NCI-H2107 (cell line): ENCODE measurements at places on chromosomes 4 and X.

DNA sequence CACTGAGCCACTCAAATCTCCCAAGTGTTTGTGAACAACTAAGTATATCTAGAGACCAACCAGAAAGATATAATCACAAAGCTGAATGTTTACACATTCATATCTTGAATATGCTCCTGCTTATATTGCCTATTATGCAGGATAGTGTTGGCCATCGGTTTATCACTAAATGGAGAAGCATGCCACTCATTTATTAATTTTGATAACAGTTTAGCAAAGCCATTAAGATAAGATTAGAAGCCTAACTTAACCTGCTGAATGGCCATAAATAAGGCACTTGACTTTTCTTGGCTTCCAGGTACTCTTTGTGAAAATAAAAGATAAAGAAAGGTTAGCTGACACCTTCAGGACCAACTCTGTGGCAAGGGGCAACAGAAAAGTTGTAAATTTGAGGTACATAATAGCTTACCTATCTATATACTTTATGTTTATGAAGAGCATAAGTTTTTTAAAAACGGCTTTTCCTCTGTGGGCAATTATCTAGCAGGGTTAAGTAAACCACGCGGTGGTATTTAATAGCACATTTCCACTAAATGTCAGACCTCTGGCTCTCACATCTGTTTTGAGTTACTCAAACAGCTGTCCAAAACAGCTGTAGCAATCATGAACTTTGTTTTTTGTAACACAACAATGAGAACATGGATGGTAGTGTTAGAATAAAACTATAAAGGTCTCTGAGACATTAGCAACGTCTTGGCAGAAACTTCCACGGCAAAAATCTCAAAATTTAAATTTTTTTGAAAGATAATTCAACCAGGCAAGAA lies 58.8 kb upstream of the FTHL17 start:
- no peak for DNase-seq

GRCh38 chrX:10165580-10166247 lies 8.9 kb downstream of the CLCN4 start:
- no peak for DNase-seq

DNA sequence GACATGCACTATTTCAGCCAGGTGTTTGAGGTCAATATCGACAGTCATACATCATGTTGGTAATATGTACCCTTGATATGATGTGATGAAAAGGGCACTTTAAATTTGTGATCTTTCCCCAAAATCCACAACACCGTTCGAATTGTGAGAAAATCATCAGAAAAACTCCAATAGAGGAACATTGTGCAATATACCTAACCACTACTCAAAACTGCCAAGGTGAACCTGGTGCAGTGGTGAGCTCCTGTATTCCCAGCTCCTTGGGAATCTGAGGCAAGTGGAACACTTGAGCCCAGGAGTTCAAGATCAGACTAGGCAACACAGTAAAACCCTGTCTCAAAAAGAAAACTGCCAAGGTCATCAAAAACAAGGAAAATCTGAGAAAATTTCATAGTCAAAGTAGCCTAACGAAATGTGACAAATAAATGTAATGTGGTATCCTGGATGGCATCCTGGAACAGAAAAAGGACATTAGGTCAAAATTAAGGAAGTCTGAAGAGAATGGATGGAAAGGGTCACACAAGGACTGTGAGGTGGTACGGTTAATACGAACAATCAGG lies 55.6 kb upstream of the LSM6 start:
- DNase-seq = no peak

- DNase-seq = no peak
These were observed 74.4 kb downstream of the NFKB1 start for GRCh38 chr4:102575369-102576129.

DNA sequence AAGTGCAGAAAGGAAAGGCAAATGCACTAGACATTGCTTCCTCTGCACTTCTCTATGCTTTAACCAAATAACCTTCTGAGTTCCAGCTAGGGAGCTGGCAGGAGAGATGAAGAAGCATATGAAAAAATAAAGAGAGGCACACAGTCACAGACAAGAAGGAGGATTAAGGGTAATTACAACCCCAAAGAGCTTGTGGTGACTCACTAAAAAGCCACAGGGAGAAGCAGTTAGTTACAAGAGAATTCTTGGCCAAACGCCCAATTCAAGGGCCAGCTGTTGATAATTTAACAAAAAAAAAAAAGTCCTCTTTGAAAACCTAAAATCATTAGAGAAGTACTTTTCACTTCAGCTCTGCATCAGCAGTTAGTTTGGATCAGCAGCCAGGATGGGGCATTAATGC lies 478.0 kb downstream of the KCNIP4 start:
- DNase-seq = peak; percentile 0
